Sigmoid colon (tissue), 7 donors: ENCODE measurements at places on chromosomes 12 and 14. TPM values are rescaled to one million over a fixed set of nuclear protein-coding genes. Genes with fewer than 3 reads are reported as not detected.

GRCh38 chr12:52496590-52497071, 3.6 kb upstream of the KRT6A start:
- DNase-seq: no peak

DNA sequence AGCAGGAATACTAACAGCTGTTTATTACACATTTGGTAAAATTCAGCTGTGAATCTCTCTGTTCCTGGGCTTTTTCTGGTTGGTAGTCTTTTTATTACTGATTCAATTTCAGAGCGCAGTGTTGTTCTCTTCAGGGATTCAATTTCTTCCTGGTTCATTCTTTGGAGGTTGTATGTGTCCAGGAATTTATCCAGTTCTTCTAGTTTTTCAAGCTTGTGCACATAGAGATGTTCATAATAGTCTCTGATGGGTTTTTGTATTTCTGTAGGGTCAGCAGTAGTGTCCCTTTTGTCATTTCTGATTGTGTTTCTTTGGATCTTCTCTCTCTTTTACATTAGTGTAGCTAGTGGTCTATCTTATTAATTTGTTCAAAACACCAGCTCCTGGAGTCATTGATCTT, 9.1 kb upstream of the OR6C76 start:
- no peak for DNase-seq

DNA sequence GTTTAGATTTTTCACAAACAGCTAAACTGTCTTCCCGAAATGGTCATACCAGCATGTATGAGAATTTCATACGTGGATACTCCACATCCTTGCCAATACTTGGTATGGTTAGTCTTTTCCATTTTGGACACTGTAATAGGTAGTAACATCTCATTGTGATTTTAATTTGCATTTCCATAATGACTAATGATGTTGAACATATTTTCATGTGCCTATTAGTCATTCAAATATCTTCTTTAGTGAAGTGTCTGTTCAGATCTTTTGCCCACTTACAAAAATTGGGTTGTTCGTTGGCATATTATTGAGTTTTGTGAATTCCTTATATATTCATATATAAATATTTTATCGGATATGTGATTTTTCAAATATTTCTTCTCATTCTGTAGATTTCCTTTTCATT, 78.0 kb upstream of the GNG2 start:
- DNase-seq: no peak

GRCh38 chr14:51613416-51613815, 38.3 kb upstream of the FRMD6 start:
- no peak for DNase-seq

DNA sequence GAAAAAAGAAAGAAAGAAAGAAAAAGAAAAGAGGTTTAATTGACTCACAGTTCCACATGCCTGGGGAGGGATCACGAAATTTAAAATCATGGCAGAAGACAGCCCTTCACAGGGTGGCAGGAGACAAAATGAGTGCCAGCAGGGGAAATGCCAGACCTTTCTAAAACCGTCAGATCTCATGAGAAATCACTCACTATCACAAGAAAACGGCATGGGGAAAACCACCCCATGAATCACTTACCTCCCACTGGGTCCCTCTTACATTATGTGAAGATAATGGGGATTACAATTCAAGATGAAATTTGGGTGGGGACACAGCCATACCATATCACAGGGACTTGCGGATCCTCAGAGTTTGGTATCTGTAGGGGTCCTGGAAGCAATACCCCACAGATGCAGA, 16.3 kb upstream of the EGLN3 start:
- DNase-seq: no peak

- peak; percentile 14 for DNase-seq
Measured at GRCh38 chr12:6297170-6297569, 13.3 kb upstream of the PLEKHG6 start.

DNA sequence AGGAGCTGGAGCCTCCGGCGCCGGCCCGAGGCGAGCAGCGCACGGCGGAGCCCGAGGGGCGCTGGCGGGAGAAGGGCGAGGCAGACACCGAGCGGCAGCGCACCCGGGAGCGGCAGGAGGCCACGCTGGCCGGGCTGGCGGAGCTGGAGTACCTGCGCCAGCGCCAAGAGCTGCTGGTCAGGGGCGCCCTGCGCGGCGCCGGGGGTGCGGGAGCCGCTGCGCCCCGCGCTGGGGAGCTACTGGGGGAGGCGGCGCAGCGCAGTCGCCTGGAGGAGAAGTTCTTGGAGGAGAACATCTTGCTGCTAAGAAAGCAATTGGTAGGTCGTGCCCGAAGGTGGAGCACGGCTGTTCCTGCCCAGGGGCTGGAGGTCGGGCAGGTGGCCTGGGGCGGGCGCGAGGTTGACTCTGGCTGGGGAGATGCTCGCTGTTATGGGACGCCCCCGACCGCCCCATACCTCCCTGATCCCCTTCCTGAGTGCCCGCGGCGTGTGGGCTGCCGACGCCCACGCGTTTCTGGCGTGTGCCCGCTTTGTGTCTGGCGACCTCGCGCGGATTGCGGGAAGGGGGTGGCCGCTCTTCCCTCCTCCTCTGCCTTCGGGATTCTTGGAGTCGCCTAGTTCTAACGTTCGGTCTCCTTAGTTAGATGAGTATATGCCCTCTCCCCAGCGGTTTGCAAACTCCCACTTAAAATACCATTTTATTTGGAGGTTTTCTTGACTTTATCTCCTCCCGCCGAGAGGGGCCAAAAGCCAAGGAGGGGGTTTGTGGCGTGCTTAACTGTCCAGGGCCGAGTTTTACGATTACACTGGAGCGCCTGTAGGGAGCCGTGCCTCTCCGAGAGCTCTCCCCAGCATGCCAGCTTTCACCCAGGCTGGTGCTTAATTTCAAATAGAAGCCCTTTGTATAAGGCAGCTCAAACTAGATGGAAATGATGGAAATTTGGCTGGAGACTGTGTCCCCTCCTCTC, 752 bp downstream of the DACT1 start:
- peak; percentile 66 for DNase-seq

DNA sequence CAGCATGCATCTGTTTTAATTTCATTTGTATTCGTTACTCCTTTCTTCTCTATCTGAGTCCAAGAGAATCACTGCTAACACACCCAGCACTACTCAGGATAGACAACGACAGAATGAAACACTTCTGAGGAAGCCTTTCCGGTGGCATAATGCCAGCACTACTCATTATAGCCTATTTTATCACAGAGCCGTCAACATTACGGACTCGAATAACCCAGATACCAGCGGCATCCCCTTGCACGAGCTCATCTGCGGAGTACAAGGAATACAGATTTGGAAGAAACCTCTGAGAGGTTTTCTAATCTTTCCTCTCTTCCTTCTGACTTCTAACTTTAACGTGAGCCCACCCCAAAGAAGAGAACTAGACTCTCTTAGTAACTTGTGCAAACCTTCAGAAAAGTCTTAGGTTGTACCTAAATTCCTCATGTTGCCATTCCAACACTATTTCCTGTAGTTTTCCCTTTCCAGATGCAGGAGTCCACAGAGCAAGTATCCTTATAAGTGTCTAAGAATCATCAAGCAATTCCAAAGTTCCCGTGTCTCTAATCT, 248.1 kb downstream of the APAF1 start:
- no peak for DNase-seq

GRCh38 chr12:91890742-91891141, 254.9 kb downstream of the BTG1 start:
- no peak for DNase-seq

- DNase-seq: no peak
Measured at GRCh38 chr12:119576915-119577314, 16.7 kb upstream of the TMEM233 start.

DNA sequence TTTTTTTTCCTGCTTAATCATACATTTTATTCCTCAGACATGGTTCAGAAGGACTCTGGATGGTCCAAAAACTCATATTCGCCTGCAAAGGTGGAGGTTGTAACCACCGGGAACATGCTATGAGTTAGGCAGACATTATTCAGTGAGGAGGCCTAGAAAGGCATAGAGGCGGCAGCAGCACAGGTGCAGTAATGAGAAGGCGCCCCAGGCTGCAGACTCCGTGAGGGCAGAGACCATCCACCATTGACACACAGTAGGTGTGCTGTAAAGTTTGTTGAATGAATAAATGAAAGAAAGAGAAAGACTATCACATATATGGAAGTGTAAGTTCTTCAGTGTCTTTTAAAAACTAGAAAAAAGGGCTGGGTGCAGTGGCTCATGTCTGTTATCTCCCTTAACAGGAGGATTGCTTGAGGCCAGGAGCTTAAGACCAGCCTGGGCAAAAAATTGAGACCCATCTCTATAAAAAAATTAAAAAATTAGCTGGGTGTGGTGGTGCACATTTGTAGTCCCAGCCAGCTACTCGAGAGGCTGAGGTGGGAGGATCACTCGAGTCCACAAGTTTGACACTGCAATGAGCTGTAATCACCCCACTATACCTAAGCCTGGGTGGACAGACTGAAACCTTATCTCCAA, 34.5 kb upstream of the PTGR2 start:
- no peak for DNase-seq

DNA sequence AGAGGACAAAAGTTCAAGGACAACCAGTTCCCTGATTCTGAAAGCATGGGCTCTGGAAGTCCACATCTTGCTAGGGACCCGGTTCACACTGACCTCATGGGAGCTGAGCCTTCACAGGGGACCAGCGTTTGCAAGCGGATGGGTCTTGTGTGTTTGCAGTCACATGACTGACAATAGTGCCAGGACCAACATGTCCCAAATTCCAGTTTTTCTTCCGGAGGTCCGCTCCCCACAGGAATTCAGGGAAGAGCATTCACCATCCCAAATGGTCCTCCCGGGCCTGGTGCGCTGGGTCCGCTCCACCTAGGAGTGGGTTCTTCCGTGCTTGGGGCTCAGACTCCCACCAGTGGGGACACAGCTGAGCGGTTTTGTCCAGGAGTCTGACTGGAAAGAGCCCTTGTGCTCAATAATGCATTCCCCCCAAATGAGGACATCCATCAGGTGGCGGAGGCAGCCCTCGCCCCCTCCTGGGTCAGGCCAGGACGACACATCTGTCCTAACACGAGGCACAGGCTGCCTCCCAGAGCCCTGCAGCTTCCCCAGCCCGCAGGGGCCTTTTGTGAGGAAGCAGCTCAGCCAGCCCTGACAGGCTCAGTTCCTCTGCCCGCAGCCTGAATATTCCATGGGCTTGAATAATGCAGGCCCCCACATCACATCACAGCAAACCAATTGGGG, 91.8 kb upstream of the BCL11B start:
- peak; percentile 35 for DNase-seq

GRCh38 chr14:42428996-42429395, 822.3 kb downstream of the LRFN5 start:
- DNase-seq: no peak

GRCh38 chr12:96456265-96456974, 33.0 kb upstream of the CFAP54 start:
- no peak for DNase-seq

SPIC gene
- 0.77 TPM for polyA plus RNA-seq

RHOJ gene
- 6.6 TPM for polyA plus RNA-seq

AICDA gene
- polyA plus RNA-seq: not detected

KLHDC1 gene
- polyA plus RNA-seq: 1.1 TPM

AGAP2 gene
- under 0.01 TPM for polyA plus RNA-seq

SIX1 gene
- polyA plus RNA-seq: 0.01 TPM

GLS2 gene
- not detected for polyA plus RNA-seq

CIDEB gene
- polyA plus RNA-seq: 8.6 TPM

SPTB gene
- polyA plus RNA-seq: not detected
